ENCODE measurements at places on chromosomes 11 and 22. TPM values are rescaled to one million over a fixed set of nuclear protein-coding genes. Genes with fewer than 3 reads are reported as not detected.

The KDM4E gene
- polyA plus RNA-seq = not detected

The OR52I1 gene
- not detected for polyA plus RNA-seq

The OR6X1 gene
- polyA plus RNA-seq = not detected

The NTM gene
- not detected for polyA plus RNA-seq

The SLC22A6 gene
- polyA plus RNA-seq = not detected

The C11orf87 gene
- not detected for polyA plus RNA-seq

The TRPM5 gene
- not detected for polyA plus RNA-seq

The PDGFD gene
- polyA plus RNA-seq = not detected

The CD3E gene
- polyA plus RNA-seq = 3.1 TPM

The ELF5 gene
- polyA plus RNA-seq = not detected

The OR10W1 gene
- not detected for polyA plus RNA-seq

The LAMTOR1 gene
- polyA plus RNA-seq = 141 TPM

The PANX3 gene
- polyA plus RNA-seq = not detected

The SLC22A12 gene
- not detected for polyA plus RNA-seq

The LMO1 gene
- polyA plus RNA-seq = not detected

The MYEOV gene
- polyA plus RNA-seq = not detected

The CRYBB3 gene
- polyA plus RNA-seq = not detected

The JAML gene
- 8.9 TPM for polyA plus RNA-seq

The HEPHL1 gene
- 0.03 TPM for polyA plus RNA-seq

The FOSL1 gene
- polyA plus RNA-seq = 4.6 TPM

The PKDREJ gene
- polyA plus RNA-seq = not detected

The BRMS1 gene
- polyA plus RNA-seq = 88.4 TPM

The OR4D5 gene
- polyA plus RNA-seq = not detected

The SLC17A6 gene
- polyA plus RNA-seq = not detected

The FXYD6 gene
- not detected for polyA plus RNA-seq

The KCTD14 gene
- polyA plus RNA-seq = 0.52 TPM

The DDIAS gene
- 27.8 TPM for polyA plus RNA-seq

All from GM12878 (cell line).